Tongue (tissue), 3 donors: ENCODE measurements at places on chromosomes 6 and 20.
A peak's percentile ranks its signal among the peaks of the same experiment; 100 is the strongest.

GRCh38 chr6:130869681-130870080, 42.5 kb downstream of the SMLR1 start:
- DNase-seq, result no peak

DNA sequence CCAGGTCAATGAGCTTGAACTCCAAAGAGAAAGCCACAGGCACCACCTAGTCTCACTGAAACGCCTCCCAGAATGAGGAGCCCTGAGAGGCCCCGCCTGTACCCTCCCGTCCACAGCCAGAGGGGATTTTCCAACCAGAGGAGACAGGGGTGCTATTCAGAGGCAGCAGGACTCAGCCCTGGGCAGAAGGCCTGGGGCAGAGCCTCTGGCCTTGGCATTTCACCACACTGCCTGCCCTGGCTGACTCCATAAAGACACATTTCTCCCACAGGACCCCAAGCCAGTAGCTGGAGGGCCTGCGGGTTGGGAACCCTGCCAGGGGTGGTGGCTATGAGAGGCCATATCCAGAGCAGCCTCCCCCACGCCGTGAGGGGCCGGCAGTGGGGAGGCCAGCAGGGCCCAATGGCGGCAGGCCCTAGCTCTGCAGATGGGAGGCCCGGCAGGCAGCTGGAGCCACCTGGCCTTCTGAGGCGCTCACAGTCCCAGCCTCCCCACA, 159.3 kb downstream of the PREX1 start:
- DNase-seq, result peak; percentile 88

DNA sequence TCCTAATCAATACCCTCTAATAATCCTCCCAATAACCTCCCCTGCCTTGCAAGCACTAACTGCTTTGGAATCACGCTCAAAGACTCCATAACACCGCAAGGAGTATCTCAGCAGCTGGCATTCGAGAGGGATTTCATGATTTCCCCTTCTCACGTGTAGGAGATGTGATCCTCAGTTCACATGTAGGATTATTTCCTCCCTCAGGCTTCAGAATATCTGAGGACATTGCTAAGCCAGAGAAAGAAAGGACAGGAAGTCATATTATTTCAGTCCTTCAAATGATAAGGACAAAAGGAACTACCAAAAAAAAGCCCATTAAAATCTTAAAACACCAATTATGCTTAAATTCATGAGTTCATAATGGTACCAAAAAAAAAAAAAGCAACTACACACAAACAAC, 122.9 kb downstream of the NFATC2 start:
- no peak for DNase-seq

GRCh38 chr6:133726188-133726587, 162.7 kb upstream of the TCF21 start:
- DNase-seq, result no peak

GRCh38 chr6:81084776-81085430, 667.6 kb downstream of the TENT5A start:
- DNase-seq, result peak; percentile 28

- DNase-seq, result no peak
Measured at GRCh38 chr6:156016186-156016976, 560.7 kb upstream of the NOX3 start.

DNA sequence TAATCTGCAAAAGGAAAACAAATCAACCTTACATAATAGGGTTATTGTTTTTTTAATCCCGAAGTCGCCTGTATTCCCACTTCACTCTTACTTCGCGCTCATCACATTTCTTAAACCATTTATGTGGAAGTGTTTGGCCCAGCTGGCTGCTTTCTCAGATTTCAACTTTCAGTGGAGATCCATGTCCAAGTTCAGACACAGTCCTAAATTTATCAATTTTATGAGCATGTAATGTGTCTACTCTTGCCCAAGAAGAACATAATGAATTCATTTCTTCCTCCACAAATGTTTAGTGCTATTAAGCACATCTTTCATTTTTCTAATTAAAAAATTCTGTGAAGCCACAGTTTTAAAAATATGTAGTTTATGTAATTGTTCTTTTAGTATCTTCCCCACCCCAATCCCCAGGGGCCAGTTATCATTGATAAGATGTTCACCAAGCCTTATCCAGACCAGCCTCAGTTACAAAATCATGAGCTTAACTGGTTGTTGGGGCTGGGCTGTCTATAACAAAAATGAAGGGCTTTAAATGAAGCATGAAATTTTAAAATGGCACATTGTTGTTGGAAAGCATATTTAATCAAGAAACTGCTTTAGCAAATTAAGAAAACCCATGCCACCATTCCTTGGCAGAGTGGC, 151.7 kb downstream of the UST start:
- DNase-seq, result peak; percentile 46

GRCh38 chr6:98977671-98978292, 30.0 kb upstream of the FBXL4 start:
- no peak for DNase-seq

GRCh38 chr20:50274570-50275430, 84.2 kb downstream of the CEBPB start:
- DNase-seq, result no peak

GRCh38 chr20:44684047-44684967, 30.9 kb upstream of the CCN5 start:
- DNase-seq, result no peak

DNA sequence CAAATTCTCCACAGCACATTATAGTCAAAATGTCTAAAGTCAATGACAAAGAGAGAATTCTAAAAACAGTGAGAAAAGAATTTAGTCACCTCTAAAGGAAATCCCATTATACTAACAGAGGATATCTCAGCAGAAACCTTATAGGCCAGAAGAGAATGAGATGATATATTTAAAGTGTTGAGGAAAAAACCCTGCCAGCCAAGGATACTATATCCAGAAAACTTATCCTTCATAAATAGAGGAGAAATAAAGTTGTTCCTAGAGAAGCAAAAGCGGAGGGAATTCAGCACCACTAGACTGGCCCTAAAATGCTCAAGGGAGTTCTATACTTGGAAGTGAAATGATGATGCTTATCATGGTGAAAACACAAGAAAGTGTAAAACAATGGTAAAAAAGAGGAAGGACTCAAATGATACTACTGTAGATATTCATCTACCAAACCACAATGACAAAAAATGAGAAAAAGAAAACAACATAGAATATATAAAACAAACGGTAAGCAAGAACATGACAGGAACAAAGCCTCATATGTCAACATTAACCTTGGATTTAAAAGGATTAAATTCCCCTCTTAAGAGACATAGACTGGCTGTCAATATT, 16.7 kb downstream of the GPRC6A start:
- DNase-seq, result no peak

DNA sequence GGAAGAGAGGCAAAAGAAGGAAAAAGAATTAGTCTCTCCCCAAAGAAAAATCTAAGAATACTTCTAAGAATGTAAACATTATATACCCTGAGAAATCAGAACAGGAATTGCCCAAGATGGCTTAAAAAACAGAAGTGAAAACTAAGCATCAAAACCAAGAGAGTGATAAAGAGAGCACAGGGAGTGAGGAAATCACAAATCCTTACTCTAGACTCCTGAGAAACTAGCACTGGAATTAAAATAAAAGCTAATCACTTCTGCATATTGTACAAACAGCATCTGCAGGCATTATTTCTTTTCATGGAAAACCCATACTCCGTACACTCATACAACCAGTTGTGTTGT, 285.7 kb downstream of the BTBD9 start:
- DNase-seq, result no peak

DNA sequence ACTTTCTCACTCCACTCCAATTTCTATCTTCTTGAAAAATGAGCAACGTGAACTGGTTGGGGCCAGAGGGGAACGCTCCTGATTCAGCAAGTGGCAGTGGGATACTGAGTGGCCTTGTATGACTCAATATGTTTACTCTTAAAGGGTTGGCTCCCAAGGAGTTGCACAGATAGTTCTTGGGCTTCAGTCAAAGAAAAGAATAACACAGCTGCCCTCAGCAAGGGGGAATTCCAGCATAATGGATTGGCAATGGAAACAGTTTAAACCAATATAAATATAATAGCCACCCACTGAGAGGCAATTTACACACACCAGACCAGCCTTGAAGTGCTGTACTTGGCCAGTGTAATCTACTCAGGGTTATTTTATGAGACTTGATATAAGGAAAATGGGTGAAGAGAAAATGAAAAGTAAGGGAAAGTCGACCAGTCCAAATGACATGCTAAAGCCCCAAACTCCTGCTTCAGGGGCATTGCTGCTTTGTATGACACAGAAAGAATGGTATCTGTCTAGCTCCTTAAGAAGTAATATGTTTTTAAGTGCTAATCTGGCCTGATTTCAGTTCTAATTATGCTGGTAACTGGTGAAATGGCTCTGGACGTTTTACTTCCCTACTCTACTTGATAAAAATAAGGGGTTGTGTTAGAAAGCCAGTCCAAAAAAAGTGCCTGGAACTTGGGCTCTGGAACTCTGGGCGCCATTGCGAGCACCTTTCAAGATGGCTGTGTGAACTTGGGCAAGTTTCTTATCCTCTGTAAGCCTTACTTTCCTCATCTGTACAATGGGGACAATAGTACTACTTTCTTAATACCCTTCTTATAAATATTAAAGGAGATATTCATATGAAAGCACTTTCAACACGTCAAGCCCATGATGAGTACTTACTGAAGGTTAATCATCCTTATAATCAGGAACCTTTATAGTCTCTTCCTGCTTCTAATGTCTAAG, 712.9 kb upstream of the MAP3K7 start:
- peak; percentile 18 for DNase-seq

DNA sequence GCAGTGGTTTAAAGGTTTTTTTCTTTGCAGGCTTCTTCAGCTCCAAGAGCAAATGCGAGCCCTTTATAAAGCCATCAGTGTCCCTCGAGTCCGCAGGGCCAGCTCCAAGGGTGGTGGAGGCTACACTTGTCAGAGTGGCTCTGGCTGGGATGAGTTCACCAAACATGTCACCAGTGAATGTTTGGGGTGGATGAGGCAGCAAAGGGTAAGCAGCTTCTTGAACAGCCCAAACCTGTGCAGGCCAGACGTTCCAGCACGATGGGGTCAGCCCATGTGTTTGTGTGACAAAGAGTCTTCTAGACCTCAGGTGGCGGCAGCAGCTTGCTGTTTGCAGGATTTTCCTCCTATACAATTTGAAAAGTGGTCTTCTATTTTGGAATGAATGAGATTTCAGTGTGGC, 17.7 kb downstream of the DSP start:
- no peak for DNase-seq

DNA sequence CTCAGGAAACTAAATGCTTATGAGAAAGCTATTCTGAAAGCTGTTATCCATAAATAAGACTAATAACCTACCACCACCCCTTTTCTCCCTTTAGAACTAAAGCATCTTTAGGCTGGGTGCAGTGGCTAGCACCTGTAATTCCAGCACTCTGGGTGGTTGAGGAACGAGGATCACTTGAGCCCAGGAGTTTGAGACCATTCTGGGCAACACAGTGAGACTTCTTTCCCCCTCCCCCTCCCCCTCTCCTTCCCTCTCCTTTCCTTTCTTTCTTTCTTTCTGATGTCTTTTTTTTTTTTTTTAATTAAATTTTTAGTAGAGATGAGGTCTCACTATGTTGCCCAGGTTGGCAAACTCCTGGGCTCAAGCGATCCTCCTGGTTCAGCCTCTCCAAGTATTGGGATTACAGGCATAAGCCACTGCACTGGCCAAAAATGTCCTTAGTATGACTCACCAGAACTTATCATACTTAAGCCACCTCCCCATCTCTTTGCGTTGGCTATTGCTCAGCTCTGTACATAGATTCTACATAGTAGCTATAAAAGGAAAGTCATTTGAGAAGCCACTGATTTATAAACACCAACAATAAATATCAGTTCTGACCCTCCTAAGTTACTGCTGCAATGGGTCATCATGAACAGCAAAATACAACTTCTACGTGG, 54.8 kb upstream of the SPDEF start:
- DNase-seq, result no peak

GRCh38 chr20:44040202-44040915, 125.7 kb downstream of the TOX2 start:
- DNase-seq, result no peak

DNA sequence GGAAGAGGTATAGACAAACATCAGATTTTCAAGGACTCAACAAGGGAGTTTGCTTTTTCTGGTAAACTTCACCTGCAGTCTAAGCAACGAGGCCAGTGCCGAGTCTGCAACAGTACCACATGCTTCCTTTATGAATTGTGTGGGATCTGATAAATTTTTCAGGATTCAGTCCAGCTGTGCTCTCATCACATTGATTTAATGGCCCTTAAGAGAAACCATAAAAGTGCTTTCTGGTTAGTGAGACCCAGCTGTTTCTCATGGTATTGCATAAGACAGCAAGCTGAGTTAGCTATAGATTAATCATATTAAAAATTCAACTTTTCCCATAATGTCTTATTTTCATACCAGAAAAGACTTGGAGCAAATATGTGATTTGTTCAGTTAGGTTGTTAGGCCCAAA, 291.4 kb downstream of the CENPW start:
- DNase-seq, result peak; percentile 25

- DNase-seq, result no peak
Measured at GRCh38 chr6:3538536-3538935, 81.7 kb upstream of the SLC22A23 start.

DNA sequence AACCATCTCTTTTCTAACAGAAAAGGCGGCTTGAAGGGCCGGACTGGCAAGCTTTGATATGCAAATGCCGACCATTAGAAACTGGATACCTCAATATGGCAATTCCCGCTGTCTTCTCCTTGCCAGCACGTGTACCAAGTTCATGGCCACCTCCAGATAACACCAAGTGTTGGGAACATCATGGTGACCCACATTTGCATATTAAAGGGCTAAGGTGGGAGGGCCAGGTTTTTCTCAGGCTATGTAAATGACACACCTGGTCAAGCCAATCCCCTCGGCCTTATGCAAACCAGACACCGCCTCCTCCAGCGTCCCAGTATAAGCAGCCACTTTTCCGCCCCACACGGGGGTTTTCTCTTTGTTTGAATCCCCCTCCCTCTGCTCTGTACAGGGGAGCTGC, 110.7 kb downstream of the DACT2 start:
- DNase-seq, result no peak

- DNase-seq, result peak; percentile 87
Measured at GRCh38 chr6:38503032-38503773, 136.5 kb downstream of the BTBD9 start.

DNA sequence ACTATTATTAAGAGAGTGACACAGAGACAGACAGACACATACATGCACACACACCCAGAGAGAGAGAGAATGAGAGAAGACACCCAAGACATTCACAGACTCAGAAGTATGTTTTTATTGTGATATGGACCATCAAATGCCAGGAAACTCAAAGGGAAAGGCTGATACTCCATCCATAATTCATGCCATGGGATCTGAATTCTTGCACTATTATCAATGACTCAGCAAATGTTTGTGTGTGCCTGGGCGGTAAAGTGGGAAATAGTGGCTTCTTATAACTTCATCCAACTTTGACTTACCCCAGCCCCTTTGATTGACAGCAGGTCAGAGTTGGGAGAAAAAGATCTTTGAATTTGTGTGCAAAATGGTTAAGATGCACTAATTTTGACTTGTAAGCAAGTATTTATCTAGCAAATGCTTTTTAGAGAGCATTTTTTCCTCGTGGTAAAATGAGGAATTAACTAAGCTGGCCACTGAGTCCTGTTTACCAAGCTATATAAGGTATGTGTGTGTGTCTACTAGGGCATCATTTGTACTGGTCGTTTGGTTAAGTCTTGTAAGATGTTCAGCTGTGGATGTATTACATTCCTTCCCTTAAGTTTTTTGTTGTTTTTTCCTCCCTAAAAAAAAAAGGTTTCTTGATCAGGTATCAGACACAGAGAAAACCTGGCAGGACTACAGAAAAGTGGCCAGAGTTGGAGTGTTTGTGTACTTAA, 3.0 kb upstream of the CCN2 start:
- no peak for DNase-seq

- no peak for DNase-seq
Measured at GRCh38 chr20:13571662-13572061, 67.1 kb downstream of the TASP1 start.

GRCh38 chr20:51423290-51423667, 119.2 kb downstream of the NFATC2 start:
- DNase-seq, result no peak

GRCh38 chr6:138600726-138601125, 101.4 kb upstream of the NHSL1 start:
- DNase-seq, result peak; percentile 16
